ENCODE measurements at places on chromosomes 3 and 15.

DNA sequence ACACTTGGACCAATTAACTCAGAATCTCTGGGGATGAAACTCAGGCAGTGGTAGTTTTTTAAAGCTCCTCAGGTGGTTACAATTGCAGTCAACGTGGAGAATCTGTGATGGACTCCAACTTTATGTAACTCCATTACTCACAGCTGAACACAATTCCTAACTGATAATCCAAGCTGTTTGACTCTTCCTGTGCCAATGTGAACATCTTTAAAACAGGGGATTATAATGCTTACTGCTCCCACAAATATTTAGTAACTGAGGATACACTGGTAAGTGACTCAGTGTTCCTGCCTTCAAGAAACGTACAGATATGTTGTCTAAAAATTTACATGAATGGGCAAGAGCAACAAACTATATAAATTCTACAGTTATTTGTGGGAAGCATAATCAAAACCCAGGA is 85.6 kb downstream of the OSBPL10 start:
- no peak for DNase-seq
- no peaks in the 10 kb centered on the region for H3K36me3 ChIP-seq
- H3K27ac ChIP-seq, result no peak overlapping the region
- H3K4me1 ChIP-seq, result no peaks in the 10 kb centered on the region
- H3K4me3 ChIP-seq, result no peak overlapping the region
- H3K27me3 ChIP-seq, result no peaks in the 10 kb centered on the region

DNA sequence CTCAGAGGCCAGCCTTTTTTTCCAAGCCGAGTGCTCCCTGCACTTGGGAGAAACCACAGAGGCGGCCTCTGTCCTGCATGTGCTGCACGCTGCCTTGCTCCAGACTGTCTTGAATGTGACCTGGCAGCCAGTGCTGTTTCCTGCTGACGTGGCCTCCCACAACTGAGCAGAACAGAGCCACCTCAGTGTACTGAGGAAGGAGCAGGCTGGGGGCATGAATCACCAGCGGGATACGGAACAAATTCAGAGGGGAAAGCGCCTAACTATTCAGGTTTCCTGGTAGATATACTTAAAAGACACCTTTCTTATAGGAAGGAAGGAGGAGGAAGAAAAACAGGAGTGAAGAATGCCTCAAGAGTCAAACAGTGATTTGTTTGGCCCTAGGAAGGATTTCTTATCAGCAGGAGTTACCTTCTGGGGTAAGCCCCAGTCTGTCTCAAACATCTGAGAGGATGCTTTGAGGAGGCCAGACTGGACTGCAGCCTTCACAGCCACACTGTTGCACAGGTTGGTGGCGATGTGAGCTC is 114.0 kb downstream of the FNDC3B start:
- H3K27me3 ChIP-seq, result no peaks in the 10 kb centered on the region
- no peak overlapping the region for H3K4me3 ChIP-seq
- H3K4me1 ChIP-seq, result peaks cover 52% of the 10 kb centered on the region
- peak overlapping the region; percentile 59 for H3K27ac ChIP-seq

- H3K27me3 ChIP-seq, result no peaks in the 10 kb centered on the region
- peaks cover 15% of the 10 kb centered on the region for H3K4me1 ChIP-seq
- H3K36me3 ChIP-seq, result no peaks in the 10 kb centered on the region
These were observed 452.1 kb upstream of the KCNMB2 start for GRCh38 chr3:178083906-178084866.

DNA sequence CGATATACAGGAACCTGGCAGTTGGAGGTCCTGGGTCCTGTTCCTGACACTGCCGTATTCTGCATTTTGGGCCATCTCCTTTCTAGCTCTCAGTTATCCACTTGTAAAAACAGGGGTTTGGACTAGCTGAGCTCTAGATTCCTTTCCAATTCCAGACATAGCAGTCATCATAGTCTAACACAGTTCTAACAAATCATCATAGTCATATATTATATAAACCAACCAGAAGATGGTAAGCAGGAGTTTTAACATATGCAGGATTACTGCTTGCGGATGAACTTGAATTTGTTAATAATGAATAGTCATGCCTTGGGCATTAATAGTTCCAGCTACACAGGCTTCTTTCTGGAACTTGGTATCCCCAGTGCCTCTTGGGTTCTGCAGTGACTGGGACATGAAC is 26.6 kb downstream of the MASP1 start:
- no peak overlapping the region for H3K4me3 ChIP-seq
- H3K36me3 ChIP-seq, result no peaks in the 10 kb centered on the region
- H3K4me1 ChIP-seq, result peaks cover 52% of the 10 kb centered on the region
- H3K27me3 ChIP-seq, result no peaks in the 10 kb centered on the region

GRCh38 chr15:70823196-70823595 is 30.8 kb downstream of the LARP6 start:
- DNase-seq, result no peak
- no peaks in the 10 kb centered on the region for H3K27me3 ChIP-seq
- no peaks in the 10 kb centered on the region for H3K36me3 ChIP-seq
- H3K4me3 ChIP-seq, result no peak overlapping the region

DNA sequence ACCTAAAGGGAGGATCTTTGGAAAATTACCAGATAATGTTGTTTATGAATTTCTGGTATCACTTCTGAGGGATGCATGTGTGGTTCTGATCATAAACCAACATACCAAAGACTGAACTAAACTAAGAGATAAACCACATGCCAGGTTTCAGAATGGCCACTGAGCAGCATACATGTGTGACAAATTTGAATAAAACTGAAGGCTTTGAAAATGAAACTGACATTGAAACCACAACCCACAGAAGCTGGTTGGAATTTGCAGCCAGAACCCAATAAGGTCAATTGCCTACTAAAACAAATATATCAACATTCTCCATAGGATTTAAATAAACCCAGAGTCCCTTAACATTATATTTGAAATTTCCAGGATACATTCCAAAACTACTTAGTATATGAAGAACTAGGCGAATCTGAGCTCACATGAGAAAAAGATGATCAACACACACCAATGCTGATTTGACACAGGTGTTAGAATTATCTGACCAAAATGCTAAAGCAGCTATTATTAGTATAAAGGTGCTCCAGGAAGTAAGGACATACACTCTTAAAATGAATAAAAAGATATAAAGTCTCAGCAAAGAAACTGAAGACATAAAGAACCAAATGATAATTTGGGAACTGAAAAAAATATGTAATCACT is 125.0 kb downstream of the ZNF280D start:
- no peaks in the 10 kb centered on the region for H3K27me3 ChIP-seq
- H3K27ac ChIP-seq, result no peak overlapping the region
- DNase-seq, result no peak
- no peaks in the 10 kb centered on the region for H3K36me3 ChIP-seq
- no peaks in the 10 kb centered on the region for H3K4me1 ChIP-seq

GRCh38 chr3:99861216-99861615 is 43.6 kb downstream of the CMSS1 start:
- peaks cover 50% of the 10 kb centered on the region for H3K4me1 ChIP-seq
- H3K4me3 ChIP-seq, result no peak overlapping the region
- DNase-seq, result no peak

DNA sequence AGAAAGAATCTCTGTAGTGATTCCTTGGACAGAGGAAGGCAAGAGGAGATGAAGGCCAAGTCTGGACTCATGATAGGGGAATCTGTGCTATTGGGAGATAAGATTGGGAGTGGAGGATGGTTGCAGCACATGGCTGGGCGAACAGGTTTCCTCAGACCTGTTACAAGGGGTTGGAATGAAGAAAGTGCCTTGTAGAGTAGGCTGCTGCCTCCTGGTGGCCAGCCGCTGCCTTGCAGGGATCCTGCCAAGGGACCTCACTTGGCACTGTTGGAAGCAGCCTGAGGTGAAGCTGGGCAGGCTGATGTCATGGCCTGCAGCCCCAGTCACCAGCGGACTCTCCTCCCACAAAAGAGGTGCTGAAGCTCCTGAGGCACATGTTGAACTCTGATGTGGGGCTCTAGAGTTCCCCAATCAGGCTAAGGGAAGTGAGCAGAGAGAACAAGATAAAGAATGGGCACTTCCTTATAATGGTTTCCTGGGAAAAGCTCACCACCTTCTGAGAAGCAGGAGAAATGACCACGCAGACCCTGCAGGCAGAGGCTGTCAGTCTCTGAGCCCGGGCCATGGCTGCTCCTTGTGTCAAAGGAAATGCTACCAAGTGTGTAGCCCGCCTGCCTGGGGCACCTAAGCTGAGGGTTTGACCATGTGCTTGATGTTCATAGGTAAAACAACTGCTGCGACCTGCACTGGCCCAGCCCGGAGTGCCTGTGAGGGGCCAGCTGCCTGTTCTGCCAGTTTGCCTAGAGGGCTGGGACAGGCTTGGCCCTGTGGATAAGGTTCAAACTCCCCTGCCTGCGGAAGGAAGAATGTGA is 1.6 kb upstream of the TEX264 start:
- H3K4me1 ChIP-seq, result peaks cover 10% of the 10 kb centered on the region
- H3K27me3 ChIP-seq, result no peaks in the 10 kb centered on the region
- H3K4me3 ChIP-seq, result no peak overlapping the region
- H3K36me3 ChIP-seq, result peaks cover 4% of the 10 kb centered on the region
- DNase-seq, result peak; percentile 50
- no peak overlapping the region for H3K27ac ChIP-seq

DNA sequence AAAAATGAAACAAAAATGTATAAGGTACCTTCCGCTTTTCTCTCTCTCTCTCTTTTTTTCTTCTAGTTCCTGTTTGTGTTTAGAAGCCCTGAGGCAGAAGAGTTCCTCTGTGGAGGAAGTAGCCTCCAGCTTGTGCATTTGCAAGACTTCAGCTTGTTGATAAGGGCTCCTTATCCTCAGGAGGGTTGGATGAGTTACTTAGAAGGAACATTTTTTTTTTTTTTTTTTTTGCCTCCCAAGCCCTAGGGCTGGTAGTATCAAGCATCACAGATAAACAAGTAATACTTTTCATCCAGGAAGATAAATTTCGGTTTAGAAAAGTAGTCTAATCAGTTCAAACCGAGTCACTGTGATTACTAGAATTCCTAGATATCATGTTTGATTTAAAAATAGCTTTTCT is 91.0 kb upstream of the CBLB start:
- H3K27me3 ChIP-seq, result no peaks in the 10 kb centered on the region
- no peaks in the 10 kb centered on the region for H3K36me3 ChIP-seq
- H3K4me1 ChIP-seq, result 0 out of 2 replicates have a peak, but pooled peaks cover 9% of the 10 kb centered on the region

- H3K4me1 ChIP-seq, result peaks cover 4% of the 10 kb centered on the region
- no peak overlapping the region for H3K27ac ChIP-seq
- H3K4me3 ChIP-seq, result no peak overlapping the region
- DNase-seq, result no peak
- peaks cover 2% of the 10 kb centered on the region for H3K36me3 ChIP-seq
These were observed 115.4 kb upstream of the ROPN1 start for GRCh38 chr3:124107104-124107890.

GRCh38 chr15:69876064-69876940 is 221.4 kb downstream of the TLE3 start:
- H3K4me3 ChIP-seq, result no peak overlapping the region
- no peak overlapping the region for H3K27ac ChIP-seq
- no peaks in the 10 kb centered on the region for H3K4me1 ChIP-seq
- no peak for DNase-seq
- no peaks in the 10 kb centered on the region for H3K27me3 ChIP-seq
- H3K36me3 ChIP-seq, result peaks cover 26% of the 10 kb centered on the region

GRCh38 chr15:49471733-49472132 is 48.7 kb downstream of the FGF7 start:
- H3K36me3 ChIP-seq, result no peaks in the 10 kb centered on the region
- H3K27me3 ChIP-seq, result no peaks in the 10 kb centered on the region
- 0 out of 2 replicates have a peak, but pooled peaks cover 4% of the 10 kb centered on the region for H3K4me1 ChIP-seq
- H3K4me3 ChIP-seq, result no peak overlapping the region
- no peak overlapping the region for H3K27ac ChIP-seq

DNA sequence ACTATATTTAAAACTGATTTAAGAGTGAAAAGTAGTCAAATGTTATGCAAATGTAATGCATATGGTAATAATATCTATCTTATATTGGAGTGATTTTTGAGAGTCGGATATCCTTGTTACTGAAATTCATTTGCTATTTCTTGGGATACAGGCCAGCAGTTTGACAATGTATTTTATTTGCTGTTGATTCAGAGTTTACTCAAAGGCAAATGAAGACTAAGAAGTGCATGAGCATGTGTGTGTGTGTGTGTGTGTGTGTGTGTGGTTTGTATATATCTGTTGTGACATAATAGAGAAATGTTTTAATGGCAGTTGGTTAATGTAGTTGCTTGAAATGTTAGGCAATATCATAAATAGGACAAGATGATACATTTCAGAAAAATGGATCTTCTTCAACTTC is 39.0 kb downstream of the UNC13C start:
- H3K36me3 ChIP-seq, result no peaks in the 10 kb centered on the region
- H3K27me3 ChIP-seq, result no peaks in the 10 kb centered on the region
- no peak overlapping the region for H3K4me3 ChIP-seq
- no peak overlapping the region for H3K27ac ChIP-seq

- H3K27ac ChIP-seq, result peak overlapping the region; percentile 20
- H3K27me3 ChIP-seq, result no peaks in the 10 kb centered on the region
- H3K4me3 ChIP-seq, result no peak overlapping the region
- H3K36me3 ChIP-seq, result no peaks in the 10 kb centered on the region
These were observed 58.5 kb downstream of the RPL22L1 start for GRCh38 chr3:170811515-170811914.

DNA sequence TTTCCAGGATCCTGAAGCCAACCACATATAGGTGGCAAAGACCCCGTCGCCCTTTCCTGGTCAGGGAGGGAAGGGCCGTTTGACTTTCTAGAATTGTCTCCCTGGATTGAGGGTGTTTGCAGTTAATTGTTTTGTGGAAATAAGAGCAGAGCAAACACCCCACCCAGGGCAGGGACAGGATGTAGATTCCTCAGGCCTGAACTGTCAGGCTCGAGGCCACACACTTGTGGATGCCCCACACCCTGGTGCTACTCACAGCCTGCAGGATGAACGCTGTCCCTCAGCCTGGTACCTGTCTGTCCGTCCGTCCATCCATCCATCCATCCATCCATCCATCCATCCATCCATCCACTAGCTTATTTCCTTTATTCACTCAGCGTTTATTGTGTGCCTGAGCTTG is 29.9 kb upstream of the FLNB start:
- no peaks in the 10 kb centered on the region for H3K27me3 ChIP-seq
- no peak for DNase-seq
- H3K4me1 ChIP-seq, result peaks cover 63% of the 10 kb centered on the region

- H3K36me3 ChIP-seq, result peaks cover 8% of the 10 kb centered on the region
- H3K27me3 ChIP-seq, result no peaks in the 10 kb centered on the region
- DNase-seq, result peak; percentile 54
These were observed 25.2 kb downstream of the OXNAD1 start for GRCh38 chr3:16290007-16290826.

- H3K4me3 ChIP-seq, result no peak overlapping the region
- no peaks in the 10 kb centered on the region for H3K36me3 ChIP-seq
- no peak overlapping the region for H3K27ac ChIP-seq
- peaks cover 12% of the 10 kb centered on the region for H3K4me1 ChIP-seq
- no peak for DNase-seq
These were observed 251.8 kb downstream of the MAGI1 start for GRCh38 chr3:65786890-65787289.

- H3K27me3 ChIP-seq, result no peaks in the 10 kb centered on the region
- H3K36me3 ChIP-seq, result no peaks in the 10 kb centered on the region
- H3K4me1 ChIP-seq, result peaks cover 16% of the 10 kb centered on the region
- H3K4me3 ChIP-seq, result no peak overlapping the region
- DNase-seq, result peak; percentile 34
- no peak overlapping the region for H3K27ac ChIP-seq
These were observed 38.3 kb downstream of the MYH15 start for GRCh38 chr3:108472001-108472591.

Data from SJSA1 (cell line).